ENCODE measurements at places on chromosomes 4 and X.

- no peak for DNase-seq
These were observed 259.4 kb upstream of the DIAPH2 start for GRCh38 chrX:96425200-96425599.

DNA sequence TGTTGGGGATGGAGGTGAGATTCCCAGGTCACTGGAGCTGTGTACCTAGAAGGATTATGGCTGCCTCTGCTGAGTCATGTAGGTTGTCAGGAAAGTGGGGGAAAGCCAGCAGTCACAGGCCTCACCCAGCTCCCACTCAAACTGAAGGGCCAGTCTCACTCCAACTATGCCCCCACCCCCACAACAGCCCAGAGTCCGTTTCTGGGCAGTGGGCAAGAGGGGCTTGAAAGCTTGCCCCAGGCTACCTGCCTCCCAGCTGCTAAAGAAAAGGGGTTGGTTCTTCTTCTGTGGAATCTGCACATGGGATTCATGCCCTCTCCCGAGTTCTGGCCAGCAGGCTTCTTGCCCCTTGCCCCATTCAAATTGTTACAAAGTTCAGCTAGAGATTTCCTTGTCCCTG is 116.0 kb upstream of the PGRMC2 start:
- DNase-seq: no peak

DNA sequence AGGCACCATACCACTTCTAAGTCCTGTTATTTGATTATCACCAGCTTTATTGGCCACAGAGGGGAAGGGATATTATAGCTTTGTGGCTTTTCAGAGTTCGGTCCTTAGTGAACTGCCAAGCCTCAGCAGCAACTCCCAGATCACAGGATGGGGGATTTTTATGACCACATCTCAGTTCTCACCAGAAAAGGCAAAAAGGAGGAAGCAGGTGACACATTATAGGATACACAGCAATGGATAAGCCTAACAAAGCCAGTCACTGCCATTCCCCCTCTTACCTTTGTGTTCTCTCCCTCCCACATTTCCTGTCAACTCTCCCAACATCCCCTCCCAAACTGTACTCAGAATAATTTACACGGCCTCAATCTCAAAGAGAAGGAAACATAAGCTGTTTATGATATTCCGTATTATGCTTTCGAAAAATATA is 142.8 kb downstream of the MGST2 start:
- no peak for DNase-seq

DNA sequence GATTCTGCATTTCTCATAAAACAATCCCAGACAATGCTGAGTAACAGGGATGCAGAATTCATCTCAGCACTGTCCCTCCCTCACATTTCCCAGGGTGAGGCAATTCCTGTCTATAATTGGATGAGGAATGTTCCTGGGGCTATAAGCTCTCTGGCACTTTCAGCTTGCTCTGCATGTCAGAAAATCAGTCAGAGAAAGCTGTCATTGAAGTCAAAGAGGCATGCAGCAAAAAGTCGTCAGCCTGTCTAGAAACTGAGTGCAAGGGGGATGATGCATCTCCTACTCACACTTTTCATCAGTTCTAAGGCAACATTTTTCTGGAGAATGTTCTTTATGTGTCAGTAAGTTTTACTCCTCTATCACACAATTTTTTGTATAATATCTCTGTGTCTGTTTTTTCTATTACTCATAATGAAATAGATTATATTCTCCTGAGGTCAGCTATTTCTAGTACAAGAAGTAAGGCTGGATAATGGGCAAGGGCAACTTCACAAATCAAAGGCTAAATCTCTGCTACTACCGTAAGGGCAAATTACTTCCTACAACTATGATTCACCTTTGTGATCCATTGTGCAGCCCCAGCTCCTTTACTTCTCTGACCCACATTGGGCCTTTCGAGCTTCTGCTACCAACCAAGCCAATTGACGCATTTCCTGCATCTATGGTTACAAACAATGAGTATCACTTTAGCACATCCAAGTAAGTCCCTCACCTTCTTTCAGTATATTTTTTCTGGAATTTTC is 56.0 kb downstream of the TASL start:
- no peak for DNase-seq

DNA sequence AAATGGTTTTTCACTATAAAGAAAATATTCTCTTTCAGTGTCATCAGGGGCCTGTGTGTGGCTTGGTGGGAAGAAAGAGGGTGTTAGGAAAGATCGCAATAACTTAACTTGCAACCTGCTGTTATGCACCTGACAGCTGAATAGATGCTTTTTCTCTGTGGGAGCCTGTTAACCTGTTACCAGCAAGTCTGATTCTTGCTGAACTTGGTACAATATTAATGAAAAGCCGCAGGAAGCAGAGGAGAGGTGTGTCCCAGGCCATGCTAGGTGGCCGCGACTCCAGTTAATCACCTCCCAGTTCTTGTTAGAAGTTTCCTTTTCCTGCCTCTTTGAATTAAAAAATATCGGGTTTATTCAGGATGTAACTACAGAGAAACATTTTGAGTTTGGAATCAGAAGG is 494.8 kb upstream of the AGA start:
- DNase-seq: no peak

DNA sequence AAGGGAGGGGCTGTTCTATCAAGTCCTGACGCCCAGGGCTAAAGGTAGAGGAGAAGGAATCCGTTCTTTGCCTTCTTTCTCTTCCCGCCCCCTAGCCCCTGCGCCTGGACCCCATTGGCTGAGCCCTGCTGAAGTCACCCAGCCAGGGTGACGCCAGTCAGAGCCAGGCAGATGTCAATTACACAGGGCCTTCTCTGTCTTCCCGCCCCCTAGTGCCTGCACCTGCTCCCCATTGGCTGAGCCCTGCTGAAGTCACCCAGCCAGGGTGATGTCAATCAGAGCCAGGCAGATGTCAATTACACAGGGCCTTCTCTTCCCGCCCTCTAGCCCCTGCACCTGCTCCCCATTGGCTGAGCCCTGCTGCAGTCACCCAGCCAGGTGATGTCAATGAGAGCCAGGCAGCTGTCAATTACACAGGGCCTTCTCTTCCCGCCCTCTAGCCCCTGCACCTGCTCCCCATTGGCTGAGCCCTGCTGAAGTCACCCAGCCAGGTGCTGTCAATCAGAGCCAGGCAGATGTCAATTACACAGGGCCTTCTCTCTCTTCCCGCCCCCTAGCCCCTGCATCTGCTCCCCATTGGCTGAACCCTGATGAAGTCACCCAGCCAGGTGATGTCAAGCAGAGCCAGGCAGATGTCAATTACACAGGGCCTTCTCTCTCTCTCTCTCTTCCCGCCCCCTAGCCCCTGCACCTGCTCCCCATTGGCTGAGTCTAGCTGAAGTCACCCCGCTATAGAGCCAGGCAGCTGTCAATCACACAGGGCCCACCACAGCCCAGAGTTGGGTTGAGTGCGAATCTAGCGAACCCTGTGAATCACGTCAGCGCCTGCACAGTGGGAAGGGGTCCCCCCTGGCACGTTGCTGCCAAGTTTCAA is 46.4 kb downstream of the ASMT start:
- peak; percentile 58 for DNase-seq

GRCh38 chr4:189177130-189177529 is 763.5 kb upstream of the FRG1 start:
- no peak for DNase-seq

DNA sequence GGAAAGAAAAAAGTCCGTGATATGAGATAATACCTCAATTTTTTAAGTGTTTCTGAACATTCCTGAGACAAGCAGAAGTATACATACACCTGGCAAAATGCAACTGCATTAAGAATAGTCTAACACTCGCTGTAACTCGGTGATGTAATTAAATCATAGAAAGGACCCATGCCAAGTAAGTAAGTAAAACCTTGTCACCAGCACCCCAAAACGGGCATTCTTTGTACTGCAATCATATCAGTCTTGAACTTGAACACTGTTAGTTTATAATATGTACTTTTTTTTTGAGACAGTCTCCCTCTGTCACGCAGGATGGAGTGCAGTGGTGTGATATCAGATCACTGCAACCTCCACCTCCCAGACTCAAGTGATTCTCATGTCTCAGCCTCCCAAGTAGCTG is 47.4 kb downstream of the SMIM14 start:
- DNase-seq: no peak

GRCh38 chr4:80286451-80286850 is 20.0 kb downstream of the FGF5 start:
- DNase-seq: no peak

- DNase-seq: no peak
These were observed 279.3 kb upstream of the BMP3 start for GRCh38 chr4:80751200-80751599.

GRCh38 chr4:169278624-169279023 is 7.9 kb upstream of the SH3RF1 start:
- DNase-seq: no peak

DNA sequence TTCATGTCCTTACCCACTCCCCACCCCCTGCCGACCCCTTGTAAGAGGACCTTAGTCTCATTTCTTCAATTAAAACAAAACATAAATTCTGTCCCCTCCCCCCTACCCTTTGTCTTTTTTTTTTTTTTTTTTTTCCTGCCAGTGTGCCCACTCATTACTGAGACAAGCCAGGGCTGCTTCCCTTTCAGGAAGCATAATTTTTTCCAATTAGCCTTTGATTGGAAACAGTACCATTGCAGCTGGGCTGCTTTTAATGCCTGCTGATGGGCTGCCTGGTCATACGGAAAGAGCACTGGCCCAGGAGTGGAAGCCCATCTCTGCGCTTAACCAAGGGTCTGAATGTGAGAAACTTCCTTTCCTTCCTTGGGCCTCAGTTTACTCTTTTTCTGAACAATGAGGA is 18.6 kb upstream of the CAPN6 start:
- no peak for DNase-seq
